8988T (cell line): ENCODE measurements at places on chromosomes 4 and X.

DNA sequence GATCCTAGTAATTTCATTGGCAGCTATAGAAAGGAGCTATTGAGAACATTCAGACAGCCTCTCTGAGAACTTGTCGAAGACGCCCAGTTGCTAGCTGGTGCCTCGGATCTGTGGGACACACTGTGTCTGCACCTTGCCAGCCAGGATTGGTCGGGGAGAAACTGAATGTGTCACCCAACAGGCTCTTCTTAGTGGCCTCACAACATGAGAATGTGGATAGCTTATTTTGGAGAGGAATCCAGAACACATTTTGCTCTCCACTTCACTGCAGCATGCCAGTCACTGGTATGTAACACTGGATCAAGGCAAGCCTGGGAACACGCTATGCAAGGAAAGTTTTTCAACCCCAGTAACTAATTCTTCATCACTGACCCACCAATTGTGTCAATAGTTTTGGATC is 89.5 kb upstream of the TRPC3 start:
- DNase-seq, result no peak

DNA sequence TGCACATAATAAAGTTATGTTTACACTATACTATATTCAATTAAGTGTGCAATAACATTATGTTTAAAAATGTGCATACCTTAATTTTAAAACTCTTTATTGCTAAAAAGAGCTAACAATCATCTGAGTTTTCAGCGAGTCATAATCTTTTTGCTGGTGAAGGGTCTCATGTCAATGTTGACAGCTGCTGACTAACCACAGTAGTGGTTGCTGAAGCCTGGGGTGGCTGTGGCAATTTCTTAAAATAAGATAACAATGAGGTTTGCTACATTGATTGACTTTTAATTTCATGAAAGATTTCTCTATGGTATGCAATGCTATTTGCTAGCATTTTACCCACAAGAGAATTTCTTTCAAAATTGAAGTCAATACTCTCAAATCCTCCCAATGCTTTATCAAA is 58.6 kb downstream of the C4orf46 start:
- DNase-seq, result no peak

GRCh38 chr4:29375716-29376115 is 1344.5 kb upstream of the PCDH7 start:
- no peak for DNase-seq

- no peak for DNase-seq
These were observed 6.6 kb downstream of the NKX1-1 start for GRCh38 chr4:1399508-1400190.

DNA sequence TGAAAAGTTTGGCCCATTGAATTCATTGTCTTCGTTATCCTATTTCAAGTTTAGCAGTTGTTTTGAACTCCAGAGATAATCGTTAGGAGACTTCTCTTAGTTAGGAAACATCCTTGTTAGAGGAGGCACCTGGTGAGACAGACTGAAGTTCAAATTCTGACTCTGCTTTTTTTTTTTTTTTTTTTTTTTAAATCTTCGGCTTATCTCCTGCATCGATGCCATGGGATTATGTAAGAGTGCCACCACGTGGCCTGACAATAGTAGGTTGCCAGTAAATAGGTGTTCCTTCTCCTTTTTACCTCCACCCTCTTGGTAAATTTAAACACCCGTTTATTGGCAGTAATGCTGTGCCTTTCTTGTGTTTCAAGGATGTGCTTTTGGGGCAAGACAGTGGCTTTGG is 149.3 kb downstream of the SOWAHB start:
- DNase-seq, result no peak

GRCh38 chr4:76658231-76659102 is 223.4 kb downstream of the SHROOM3 start:
- no peak for DNase-seq

- DNase-seq, result no peak
These were observed 83.5 kb downstream of the ZNF674 start for GRCh38 chrX:46461660-46462191.

- DNase-seq, result no peak
These were observed 158.4 kb downstream of the CHIC2 start for GRCh38 chr4:53905941-53906377.

GRCh38 chr4:82718162-82718940 is 80.2 kb downstream of the SCD5 start:
- no peak for DNase-seq
